ENCODE measurements at places on chromosomes 3 and 15. TPM values are rescaled to one million over a fixed set of nuclear protein-coding genes. Genes with fewer than 3 reads are reported as not detected.

CORO2B gene
- total RNA-seq = 0.21 TPM

TRPC1 gene
- total RNA-seq = 2.5 TPM

PARP3 gene
- 4.4 TPM for total RNA-seq

FBLN2 gene
- 3.7 TPM for total RNA-seq

CCR9 gene
- not detected for total RNA-seq

QTRT2 gene
- 9.9 TPM for total RNA-seq

PRTG gene
- total RNA-seq = not detected

UCN2 gene
- total RNA-seq = 15.2 TPM

CILP gene
- total RNA-seq = 0.28 TPM

PARP16 gene
- total RNA-seq = 4.6 TPM

MUC13 gene
- not detected for total RNA-seq

SAXO2 gene
- 0.49 TPM for total RNA-seq

UPK1B gene
- 179 TPM for total RNA-seq

MYZAP gene
- total RNA-seq = 5.1 TPM

PLSCR5 gene
- total RNA-seq = not detected

CSTA gene
- 1,557 TPM for total RNA-seq

MST1 gene
- 4.2 TPM for total RNA-seq

CHRNA5 gene
- 6.4 TPM for total RNA-seq

RARRES1 gene
- total RNA-seq = not detected
